K562 (cell line): ENCODE measurements at places on chromosomes 16 and 17. TPM values are rescaled to one million over a fixed set of nuclear protein-coding genes. Genes with fewer than 3 reads are reported as not detected.

HASPIN gene
- total RNA-seq, result 12.9 and 13.5 TPM in 2 replicates

KRTAP17-1 gene
- not detected in 2 replicates for total RNA-seq

LRRC36 gene
- total RNA-seq, result 0.11 TPM in 1 of 2 replicates, not detected in the other

NPIPB13 gene
- total RNA-seq, result 8.2 and 9.4 TPM in 2 replicates

TP53TG3B gene
- total RNA-seq, result 0.34 and 0.66 TPM in 2 replicates

VAT1L gene
- total RNA-seq, result 0.20 TPM in 1 of 2 replicates, not detected in the other

CLEC18C gene
- total RNA-seq, result 0.62 and 0.89 TPM in 2 replicates

WIPF2 gene
- 13.9 and 15.0 TPM in 2 replicates for total RNA-seq

HSPB9 gene
- 0.11 and 0.16 TPM in 2 replicates for total RNA-seq

CA4 gene
- total RNA-seq, result 0.13 and 0.18 TPM in 2 replicates

KRTAP9-4 gene
- not detected in 2 replicates for total RNA-seq

CASKIN1 gene
- 4.5 and 7.0 TPM in 2 replicates for total RNA-seq

OR4D1 gene
- total RNA-seq, result not detected in 2 replicates

C17orf113 gene
- 1.1 and 1.2 TPM in 2 replicates for total RNA-seq

SMIM22 gene
- not detected in 2 replicates for total RNA-seq

GLIS2 gene
- total RNA-seq, result 7.6 and 9.0 TPM in 2 replicates

CES3 gene
- 2.2 and 2.8 TPM in 2 replicates for total RNA-seq

PRMT7 gene
- total RNA-seq, result 78.6 and 79.4 TPM in 2 replicates

RAB26 gene
- 3.0 and 3.1 TPM in 2 replicates for total RNA-seq

YPEL2 gene
- 0.54 and 0.71 TPM in 2 replicates for total RNA-seq

BIRC5 gene
- total RNA-seq, result 101 and 104 TPM in 2 replicates

CHRNE gene
- total RNA-seq, result 0.25 TPM in 1 of 2 replicates, not detected in the other

CCL1 gene
- total RNA-seq, result not detected in 2 replicates

SLC35G6 gene
- not detected in 2 replicates for total RNA-seq

RMI2 gene
- total RNA-seq, result 33.7 and 38.8 TPM in 2 replicates

PIGL gene
- 27.7 and 29.6 TPM in 2 replicates for total RNA-seq

EARS2 gene
- 35.7 and 35.9 TPM in 2 replicates for total RNA-seq

MAP2K4 gene
- 11.1 and 12.3 TPM in 2 replicates for total RNA-seq

SLC5A11 gene
- 0.09 TPM in 1 of 2 replicates, not detected in the other for total RNA-seq

MT1M gene
- total RNA-seq, result not detected in 2 replicates

RFFL gene
- 18.1 and 19.3 TPM in 2 replicates for total RNA-seq

CBFA2T3 gene
- 114 and 145 TPM in 2 replicates for total RNA-seq

PDE6G gene
- total RNA-seq, result not detected in 2 replicates

ZFP1 gene
- total RNA-seq, result 10.8 and 14.7 TPM in 2 replicates

ABCC6 gene
- total RNA-seq, result 0.07 TPM in 1 of 2 replicates, not detected in the other

TBC1D3E gene
- total RNA-seq, result not detected in 2 replicates

HOXB9 gene
- 136 and 146 TPM in 2 replicates for total RNA-seq

CEMP1 gene
- not detected in 2 replicates for total RNA-seq

KRT14 gene
- not detected in 2 replicates for total RNA-seq

SOX15 gene
- total RNA-seq, result 0.16 TPM in 1 of 2 replicates, not detected in the other

SYT17 gene
- total RNA-seq, result not detected in 2 replicates

SLC5A2 gene
- total RNA-seq, result 0.07 TPM in 1 of 2 replicates, not detected in the other

SYCE1L gene
- 2.7 and 3.4 TPM in 2 replicates for total RNA-seq

AANAT gene
- not detected in 2 replicates for total RNA-seq

INCA1 gene
- total RNA-seq, result 0.22 TPM in 1 of 2 replicates, not detected in the other

EXOC3L1 gene
- not detected in 2 replicates for total RNA-seq

AURKB gene
- total RNA-seq, result 99.8 and 104 TPM in 2 replicates

TMEM107 gene
- 16.3 and 16.8 TPM in 2 replicates for total RNA-seq

RASD1 gene
- 0.11 and 0.16 TPM in 2 replicates for total RNA-seq

KRTAP29-1 gene
- not detected in 2 replicates for total RNA-seq

CCL4 gene
- 0.91 and 1.1 TPM in 2 replicates for total RNA-seq
